CD4-positive, alpha-beta T cell treated with Interleukin-15 for 4 hours (primary cell): ENCODE measurements at places on chromosomes 6 and 20.

DNA sequence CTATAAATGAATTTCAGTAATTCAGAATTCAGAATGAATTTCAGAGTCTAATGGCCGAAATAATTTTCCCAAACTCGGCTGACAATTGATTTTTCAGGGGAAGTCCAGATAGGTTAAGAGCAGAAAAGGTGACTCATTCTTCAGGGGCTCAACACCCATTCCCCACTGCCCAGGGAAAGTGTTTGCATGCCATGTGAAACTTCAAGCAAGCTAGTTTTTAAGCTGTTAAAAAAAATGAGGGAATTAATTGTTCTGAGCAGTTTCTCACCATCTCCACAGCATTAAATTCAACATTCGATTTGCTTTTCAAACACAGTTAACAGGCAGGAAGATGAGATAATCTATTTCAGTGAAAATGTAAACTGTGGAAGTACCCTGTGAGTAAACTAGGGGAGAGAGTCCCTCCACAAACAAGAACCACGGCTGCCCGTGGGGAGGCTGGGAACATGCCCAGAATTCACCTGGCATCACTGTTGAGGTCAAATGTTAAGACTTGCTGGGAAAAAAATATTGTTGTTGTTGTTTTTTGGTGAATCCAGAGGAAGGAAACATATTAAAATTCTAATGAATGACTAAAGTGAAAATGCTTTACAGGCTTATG, 650.8 kb upstream of the AGPAT4 start:
- DNase-seq = no peak

DNA sequence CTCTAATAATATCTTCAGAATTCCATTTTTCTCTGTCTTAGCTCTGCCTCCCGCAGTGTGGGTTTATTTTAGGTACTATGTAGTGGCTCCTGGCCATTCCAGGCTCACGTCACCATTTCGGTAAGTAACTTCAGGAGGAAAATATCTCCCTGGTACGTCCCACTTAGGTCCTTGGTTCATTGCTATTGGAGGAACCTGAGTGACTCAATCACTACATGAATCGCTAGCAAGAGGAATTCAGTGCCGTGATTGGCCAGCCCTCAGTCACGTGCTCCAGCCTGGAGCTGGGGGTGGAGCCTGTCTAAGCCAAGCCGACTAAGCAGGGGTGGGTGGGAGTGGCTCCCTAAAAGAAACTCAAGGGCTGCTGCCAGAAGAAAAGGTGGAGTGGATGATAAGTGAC, 67.3 kb upstream of the E2F3 start:
- no peak for DNase-seq

GRCh38 chr6:36326356-36326995, 10.2 kb downstream of the BNIP5 start:
- DNase-seq = no peak

DNA sequence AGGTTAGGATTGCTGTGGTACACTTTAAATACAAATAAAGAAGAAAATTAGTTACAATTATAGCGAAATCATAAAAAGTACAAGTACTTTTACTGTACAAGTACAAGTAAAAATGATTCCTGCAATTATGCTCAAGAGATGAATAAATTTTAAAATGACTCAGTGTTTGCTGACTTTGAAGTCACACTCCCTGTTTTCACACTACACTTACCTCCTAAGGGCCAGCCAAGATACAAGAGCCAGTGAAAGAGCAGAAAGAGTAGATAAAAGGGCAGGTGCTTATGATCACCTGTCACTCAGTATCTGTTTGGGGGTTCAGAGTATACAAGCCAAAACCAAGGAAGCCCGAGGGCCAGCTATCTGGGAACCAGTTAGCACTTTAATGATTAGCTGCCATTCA, 41.0 kb upstream of the COL21A1 start:
- no peak for DNase-seq

- no peak for DNase-seq
Measured at GRCh38 chr20:56352345-56353055, 6.3 kb upstream of the FAM210B start.

DNA sequence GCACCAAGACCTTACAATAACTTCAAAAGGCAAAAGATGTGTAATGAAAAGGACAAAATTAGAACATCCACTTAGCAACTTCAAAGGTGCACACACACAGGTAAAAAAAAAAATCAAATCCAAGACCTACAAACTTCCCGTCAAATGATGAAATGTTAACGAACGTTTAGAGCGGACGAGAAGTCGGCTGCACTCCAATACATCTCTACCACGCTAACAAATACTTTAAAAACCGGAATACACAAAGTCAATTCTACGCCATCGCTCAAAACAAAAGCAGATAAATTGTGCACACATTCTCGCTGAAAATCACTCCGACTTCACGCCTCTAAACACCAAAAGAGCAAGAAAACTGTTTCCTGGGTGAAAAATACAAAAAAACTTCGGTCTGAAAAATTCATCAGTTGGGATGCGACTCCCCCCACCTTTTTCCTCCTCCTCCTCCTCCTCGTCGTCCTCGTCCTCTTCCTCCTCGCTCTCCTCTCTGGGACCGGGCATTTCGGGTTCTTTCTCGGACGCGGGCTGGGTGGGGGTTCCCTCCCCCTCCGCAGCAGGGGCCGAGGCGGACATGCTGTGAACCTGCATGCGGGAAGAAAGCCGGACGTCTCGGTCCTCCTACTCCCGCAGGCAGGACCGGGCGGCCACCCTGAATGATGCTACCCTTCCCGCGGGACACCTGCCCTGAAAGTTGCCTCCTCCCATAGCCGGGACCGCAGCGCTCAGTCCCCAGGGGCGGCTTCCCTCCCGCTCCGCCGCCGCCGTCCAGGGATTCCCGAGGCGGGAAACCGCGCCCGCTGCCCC, 712 bp downstream of the DEK start:
- peak; percentile 13 for DNase-seq

- no peak for DNase-seq
Measured at GRCh38 chr6:162833776-162834175, 106.0 kb downstream of the PACRG start.

DNA sequence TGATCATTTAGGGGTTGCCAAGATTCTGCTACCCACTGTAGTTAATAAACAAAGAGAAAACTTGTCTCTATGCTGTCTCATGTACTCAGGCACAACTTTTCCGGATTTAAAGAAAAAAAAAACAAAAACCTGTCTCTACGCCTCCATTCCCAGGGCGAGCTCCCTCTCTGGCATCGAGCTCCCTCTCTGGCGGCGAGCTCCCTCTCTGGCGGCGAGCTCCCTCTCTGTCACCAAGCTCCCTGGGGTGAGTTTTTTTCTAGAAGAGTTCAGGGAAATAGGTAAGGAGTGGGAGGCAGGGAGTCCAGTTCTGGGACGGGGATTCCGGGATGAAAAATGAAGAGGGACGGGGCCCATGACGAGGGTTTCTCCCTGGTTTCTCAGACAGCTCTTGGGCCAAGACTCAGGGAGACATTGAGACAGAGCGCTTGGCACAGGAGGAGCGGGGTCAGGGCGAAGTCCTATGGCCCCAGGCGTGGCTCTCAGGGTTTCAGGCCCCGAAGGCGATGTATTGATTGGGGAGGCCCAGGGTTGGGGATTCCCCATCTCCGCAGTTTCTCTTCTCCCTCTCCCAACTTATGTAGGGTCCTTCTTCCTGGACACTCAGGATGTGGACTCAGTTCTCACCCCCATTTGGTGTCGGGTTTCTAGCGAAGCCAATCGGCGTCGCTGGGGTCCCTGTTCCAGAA, 16.5 kb upstream of the HLA-A start:
- no peak for DNase-seq

DNA sequence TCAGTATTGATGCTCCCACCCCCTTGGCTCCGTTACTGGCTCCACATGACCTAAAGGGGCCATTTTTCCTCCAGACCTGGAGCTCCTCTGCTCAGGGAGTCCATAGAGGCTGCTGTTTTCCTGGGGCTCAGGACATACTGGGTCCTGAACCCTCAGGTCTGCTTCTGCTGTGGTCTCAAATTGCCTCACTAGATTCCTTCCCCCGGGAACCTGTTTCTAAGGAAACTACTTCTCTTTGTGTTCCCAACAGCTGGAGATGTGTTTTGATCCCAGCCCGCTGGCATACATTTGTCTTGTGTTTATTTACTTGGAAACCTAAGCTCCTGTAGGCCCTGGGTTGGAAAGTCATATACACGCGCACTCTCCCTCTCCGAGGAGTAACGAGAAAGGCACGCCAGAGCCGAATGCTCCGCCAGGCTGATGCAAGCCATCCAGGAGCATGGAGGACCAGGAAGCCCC, 222.8 kb downstream of the UST start:
- no peak for DNase-seq

GRCh38 chr6:6579281-6579680, 9.2 kb upstream of the LY86 start:
- DNase-seq = no peak

DNA sequence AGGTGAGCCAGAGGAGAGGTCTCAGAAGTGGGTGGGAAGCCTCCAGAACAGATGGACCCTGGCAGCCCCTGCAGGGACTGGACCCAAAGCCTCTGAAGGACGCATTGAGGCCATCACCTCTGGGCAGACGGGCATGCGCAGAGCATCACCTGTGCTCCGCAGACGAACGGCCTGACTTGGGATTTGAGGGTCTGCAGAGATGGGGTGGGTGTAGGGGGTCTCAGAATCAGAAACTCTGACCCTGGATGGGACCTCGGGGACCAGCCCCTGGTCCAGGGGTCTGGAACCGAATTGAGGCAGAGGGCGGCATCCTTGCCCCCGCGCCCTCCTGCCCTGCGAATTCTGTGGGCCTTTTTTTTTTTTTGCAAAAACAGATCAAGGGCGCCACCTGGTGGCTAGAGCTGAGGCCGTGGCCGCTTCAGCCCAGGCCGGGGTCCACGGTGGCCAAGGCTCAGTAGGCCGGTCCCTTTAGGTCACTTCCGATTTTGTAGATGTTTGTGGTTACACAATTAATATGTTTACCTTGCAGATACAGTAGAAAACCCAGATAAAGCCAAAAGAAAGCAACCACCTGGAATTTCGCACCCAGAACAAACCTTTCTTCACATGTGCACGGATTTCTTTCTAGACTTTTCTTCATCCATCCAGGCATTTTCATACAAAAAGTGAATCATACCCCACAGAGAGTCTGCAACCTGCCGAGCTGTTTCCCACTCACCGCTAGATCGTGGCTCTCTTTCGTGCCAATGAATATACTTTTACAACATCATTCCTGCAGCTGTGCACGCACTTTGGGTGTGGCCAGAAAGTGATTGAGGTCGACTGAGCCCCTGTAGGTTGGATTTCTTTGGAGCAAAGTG, 25.9 kb downstream of the ZBP1 start:
- peak; percentile 38 for DNase-seq

DNA sequence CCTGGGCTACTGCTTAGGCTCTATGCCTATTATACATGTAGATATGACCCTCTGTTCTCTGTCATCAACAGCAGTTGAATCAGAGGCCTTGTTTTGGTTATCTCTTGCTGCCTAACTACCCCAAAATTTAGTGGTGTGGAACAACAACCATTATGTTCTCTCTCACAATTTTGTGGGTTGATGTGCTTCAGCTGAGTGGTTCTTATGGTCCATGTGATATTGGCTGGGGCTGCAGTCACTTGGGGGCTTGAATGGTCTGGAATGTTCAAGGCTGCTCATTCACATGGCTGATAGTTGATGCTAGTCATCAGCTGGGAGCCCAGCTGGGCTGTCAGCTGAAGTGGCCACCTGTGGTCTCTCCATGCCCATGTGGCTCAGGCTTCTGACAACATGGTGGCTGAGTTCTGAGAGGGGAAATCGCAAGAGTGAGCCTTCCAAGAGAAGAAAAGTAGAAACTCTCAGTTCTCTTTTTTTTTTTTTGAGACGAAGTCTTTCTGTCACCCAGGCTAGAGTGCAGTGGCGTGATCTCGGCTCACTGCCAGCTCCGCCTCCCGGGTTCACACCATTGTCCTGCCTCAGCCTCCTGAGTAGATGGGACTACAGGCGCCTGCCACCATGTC, 47.8 kb downstream of the SHLD1 start:
- no peak for DNase-seq

- DNase-seq = no peak
Measured at GRCh38 chr20:43046966-43047365, 142.7 kb downstream of the PTPRT start.

- DNase-seq = no peak
Measured at GRCh38 chr6:117222861-117223260, 42.5 kb upstream of the VGLL2 start.

DNA sequence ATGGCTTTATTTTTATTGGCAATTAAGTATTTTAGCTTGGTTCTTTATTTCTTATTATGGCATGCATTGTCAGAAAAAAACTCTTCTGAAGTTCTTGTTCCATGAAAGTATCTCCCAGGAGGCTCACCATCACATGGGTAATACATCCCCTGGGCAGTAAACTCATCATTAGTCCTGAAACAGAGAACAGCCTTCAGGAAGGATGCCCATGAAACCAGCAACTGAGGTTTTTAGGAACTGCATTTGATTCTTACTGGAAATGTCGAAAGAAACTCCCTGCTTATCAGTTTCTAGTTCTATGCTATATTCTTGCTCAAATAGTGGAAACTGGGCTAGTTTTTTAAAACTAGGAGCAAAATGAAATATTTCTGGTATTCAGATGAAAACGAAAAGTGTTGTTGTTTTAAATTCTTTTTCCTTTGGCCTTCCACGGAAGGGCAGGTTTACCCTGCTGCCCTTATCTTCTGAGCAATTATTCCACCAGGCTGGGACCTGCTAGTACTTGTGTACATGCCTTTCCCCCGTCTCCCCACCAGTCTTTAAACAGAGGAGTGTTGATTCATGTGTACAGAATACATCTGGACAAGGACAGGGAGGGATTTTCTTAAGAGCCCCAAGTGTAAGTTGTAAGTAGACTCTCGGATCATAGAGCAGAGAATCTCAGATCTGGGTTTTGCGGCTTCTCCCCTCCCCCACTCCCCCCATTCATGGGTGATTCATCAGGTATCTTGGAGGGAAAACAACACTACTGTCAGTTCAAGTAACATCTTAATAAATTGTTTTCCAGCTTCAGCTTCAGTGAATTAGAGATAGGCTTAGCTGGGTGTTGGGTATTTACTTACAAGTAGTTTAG, 81.5 kb downstream of the RTN4IP1 start:
- DNase-seq = peak; percentile 52

- no peak for DNase-seq
Measured at GRCh38 chr6:105397987-105398386, 4.9 kb downstream of the PREP start.

DNA sequence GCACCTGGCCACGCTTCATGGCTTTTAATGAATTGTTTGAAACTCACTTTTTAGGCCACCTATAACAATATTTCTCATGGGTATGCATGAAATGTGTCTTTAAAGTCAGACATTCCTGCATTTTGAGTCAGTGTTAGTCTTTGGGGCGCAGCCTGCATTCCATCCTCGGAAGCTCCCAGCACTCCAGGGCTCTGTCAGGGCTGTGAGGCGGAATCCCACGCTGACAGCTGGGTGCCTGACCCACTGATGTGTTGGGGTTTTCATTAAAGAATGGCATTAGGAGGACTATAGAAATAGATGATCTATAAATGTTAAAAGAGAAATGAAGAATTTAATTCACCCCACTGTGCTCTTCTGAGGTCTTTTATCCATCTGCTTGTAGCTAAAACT, 16.2 kb upstream of the CLDN20 start:
- DNase-seq = no peak

- DNase-seq = no peak
Measured at GRCh38 chr6:158706369-158706982, 56.6 kb downstream of the SYTL3 start.

GRCh38 chr6:21265730-21266044, 327.9 kb upstream of the SOX4 start:
- DNase-seq = no peak
